A375 (cell line): ENCODE measurements at places on chromosomes 2 and 18. TPM values are rescaled to one million over a fixed set of nuclear protein-coding genes. Genes with fewer than 3 reads are reported as not detected.

PSD4 gene
- total RNA-seq, result 3.8 and 5.1 TPM in 2 replicates

GKN2 gene
- total RNA-seq, result not detected in 2 replicates

COLEC11 gene
- not detected in 2 replicates for total RNA-seq

PROM2 gene
- total RNA-seq, result 0.15 and 0.66 TPM in 2 replicates

FAM161A gene
- total RNA-seq, result 3.7 and 5.3 TPM in 2 replicates

UPP2 gene
- not detected in 2 replicates for total RNA-seq

CHRND gene
- not detected in 2 replicates for total RNA-seq

ATP6V1C2 gene
- 0.13 and 0.60 TPM in 2 replicates for total RNA-seq

BIRC6 gene
- 66.6 and 83.6 TPM in 2 replicates for total RNA-seq

WDPCP gene
- 9.3 and 12.6 TPM in 2 replicates for total RNA-seq

VWA3B gene
- not detected in 2 replicates for total RNA-seq

ALPG gene
- not detected in 2 replicates for total RNA-seq

EGR4 gene
- total RNA-seq, result 0.05 TPM in 1 of 2 replicates, not detected in the other
